ENCODE measurements at places on chromosomes 4 and X.

- no peak for DNase-seq
Measured at GRCh38 chr4:81922313-81922712, 450.6 kb upstream of the RASGEF1B start.

DNA sequence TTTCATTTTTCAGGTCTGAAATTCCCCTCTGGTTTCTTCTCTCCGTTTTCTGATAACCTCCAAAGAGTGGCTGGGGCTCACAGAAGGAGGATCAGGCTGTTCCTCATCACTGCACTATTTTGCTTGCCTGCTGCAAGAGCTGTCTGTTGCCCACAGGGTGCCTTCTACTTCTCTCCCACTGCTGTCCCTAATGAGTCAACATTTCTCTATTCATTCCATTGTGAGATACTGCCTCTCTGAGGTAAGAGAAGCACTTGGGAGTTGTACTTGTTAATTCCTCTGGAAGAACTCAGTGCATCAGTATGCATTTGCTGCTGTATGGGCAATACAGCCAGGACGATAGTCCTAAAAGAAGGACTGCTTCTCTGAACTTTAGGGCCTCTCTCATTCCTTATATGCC is 34.8 kb downstream of the CT47B1 start:
- no peak for DNase-seq

- DNase-seq, result no peak
Measured at GRCh38 chrX:56314334-56314733, 82.2 kb downstream of the KLF8 start.

DNA sequence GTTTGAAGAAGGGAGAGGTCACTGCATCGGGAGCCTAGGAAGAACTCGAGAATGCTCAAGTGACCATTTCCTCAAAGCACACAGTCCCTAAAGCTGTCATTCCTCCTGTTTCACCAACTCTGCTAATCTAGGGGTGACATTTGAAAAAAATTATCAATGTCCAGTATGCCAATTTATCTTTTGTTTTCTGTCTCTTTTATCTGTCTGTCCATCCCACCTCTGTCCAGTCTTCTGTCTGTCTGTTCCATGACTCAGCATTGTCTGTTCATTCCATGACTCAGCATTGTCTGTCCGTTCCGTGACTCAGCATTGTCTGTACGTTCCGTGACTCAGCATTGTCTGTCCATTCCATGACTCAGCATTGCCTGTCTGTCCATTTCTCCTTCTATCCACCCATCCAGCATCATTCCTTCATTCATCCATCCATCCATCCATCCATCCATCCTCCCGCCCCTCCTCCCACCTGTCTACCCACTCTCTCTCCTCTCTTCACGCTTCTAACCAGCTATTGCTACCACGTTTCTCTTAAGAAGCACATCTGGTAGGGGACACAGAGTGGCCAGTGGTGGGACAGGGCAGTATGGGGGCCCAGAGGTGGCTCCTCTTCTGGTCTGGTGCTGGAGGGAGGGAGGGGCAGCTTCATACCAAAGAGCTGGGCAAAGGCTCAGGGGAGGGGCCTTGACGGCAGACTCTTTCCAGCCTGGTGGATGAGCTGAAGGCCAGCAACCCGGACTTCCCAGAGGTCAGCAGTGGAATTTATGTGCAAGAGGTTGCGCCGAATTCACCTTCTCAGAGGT is 34.1 kb downstream of the HTRA3 start:
- DNase-seq, result no peak

- no peak for DNase-seq
Measured at GRCh38 chr4:169902658-169903345, 123.4 kb downstream of the MFAP3L start.

DNA sequence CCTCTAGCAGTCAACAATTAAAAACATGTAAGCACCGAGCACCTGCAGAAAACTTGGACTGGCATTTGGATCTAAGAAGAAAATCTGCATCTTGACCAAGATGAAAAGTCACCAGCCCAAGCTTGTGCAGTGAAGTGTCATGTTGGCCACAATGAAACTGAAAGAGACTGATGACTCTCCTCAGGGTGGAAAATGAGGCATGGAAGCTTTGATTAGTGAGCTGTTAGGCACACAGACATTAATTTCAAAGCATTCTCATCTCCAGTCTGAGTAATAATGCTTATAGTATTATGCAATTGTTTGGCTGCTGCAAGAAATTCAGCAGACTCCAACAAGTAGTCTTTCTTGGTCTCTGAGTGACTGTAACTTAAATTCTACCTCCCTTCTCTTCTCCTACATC is 150.1 kb downstream of the AR start:
- no peak for DNase-seq

GRCh38 chr4:138977524-138977923 is 38.1 kb upstream of the NOCT start:
- DNase-seq, result no peak

GRCh38 chrX:120290107-120290506 is 21.2 kb downstream of the TMEM255A start:
- no peak for DNase-seq

- no peak for DNase-seq
Measured at GRCh38 chrX:133171962-133172708, 46.0 kb downstream of the TFDP3 start.

GRCh38 chr4:25911356-25911755 is 2.7 kb upstream of the SMIM20 start:
- no peak for DNase-seq

GRCh38 chrX:134981910-134982309 is 8.9 kb upstream of the SMIM10 start:
- no peak for DNase-seq

DNA sequence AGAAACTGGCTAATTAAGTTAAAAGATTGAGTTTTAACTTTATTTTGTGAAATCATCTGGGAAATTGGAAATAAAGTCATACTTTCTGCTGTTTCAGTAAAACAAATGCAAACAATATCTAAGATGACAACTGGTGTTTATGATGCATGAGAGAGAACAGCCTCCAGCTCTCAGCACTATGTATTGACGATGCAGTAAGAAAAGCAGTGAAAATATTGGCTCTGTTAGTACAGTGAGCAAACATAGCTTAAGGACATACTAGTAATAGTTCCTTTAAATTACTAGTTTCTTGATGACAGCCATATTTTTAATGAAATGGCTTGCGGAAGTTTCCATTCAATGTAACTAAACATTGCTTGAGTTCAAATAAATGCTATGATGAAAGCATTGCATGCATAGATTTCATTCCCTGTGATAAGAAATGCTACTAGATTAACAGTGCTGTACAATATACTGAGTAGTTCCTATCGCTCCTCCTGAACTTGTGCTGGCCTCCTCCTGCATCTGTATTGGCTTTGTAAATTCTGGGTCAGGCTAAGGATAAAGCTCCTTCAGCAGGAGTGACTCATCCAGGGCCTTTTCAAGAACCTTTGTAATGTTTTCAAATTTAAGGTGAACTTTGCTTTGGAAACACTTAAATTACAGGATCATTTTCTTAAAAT is 11.6 kb downstream of the ARHGAP24 start:
- DNase-seq, result no peak

DNA sequence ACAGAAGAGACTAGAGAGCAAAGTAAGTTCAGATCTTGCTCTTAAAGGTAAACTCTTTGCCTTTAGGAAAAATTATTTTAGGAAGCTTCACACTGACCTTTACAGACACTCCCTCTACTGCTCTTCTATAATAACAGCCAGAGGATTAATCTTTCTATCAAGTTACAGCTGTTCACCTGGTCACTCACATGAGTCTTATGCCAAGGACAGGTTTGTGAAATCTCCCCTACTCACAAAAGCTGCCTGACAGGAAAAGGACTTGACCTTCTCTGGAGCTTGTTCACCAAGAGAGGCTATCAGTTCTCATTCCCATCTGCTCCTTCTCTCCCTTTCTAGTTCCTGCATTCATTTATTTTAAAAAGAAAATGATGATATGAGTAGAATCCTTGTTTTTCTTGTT is 117.3 kb downstream of the C4orf51 start:
- DNase-seq, result no peak

DNA sequence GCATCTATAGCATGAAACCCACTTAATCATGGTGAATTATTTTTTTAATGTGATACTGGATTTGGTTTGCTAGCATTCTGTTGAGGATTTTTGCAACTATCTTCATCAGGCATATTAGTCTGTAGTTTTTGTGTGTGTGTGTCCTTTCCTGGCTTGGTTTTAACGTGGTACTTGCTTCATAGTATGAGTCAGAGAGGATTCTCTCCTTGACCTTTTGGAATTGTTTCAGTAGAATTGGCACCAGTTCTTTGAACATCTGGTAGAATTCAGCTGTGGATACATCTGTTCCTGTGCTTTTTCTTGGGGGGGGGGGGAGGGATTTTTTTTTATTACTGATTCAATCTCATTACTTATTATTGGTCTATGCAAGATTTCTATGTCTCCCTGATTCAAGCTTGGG is 232.0 kb upstream of the KLF8 start:
- DNase-seq, result no peak

DNA sequence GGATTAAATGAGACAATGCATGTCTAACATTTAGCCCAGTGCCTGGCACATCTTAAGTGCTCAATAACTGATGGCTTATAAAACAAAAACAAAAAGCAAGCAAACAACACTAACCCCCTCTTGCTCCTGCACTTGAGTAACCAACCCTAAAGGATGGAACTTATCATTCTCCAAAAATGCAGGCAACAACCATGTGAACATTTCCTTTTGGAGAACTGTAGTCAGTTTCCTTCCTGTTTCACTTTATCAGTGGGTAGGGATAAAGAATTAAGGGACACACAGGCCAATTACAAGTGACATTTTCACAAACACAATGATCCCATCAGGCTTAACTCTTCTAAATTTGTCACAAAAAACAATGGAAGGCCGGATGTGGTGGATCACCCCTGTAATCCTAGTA is 30.4 kb downstream of the RPS3A start:
- DNase-seq, result no peak

- no peak for DNase-seq
Measured at GRCh38 chrX:104749951-104750610, 184.1 kb downstream of the IL1RAPL2 start.

GRCh38 chr4:66052426-66052825 is 382.1 kb upstream of the EPHA5 start:
- DNase-seq, result no peak
